ENCODE measurements at places on chromosomes 1 and 21. TPM values are rescaled to one million over a fixed set of nuclear protein-coding genes. Genes with fewer than 3 reads are reported as not detected.

GRCh38 chr1:230330157-230330556, 96.0 kb downstream of the PGBD5 start:
- H3K36me3 ChIP-seq, result no peaks in the 10 kb centered on the region
- H3K27me3 ChIP-seq, result no peaks in the 10 kb centered on the region
- H3K4me1 ChIP-seq, result no peaks in the 10 kb centered on the region
- H3K27ac ChIP-seq, result no peak overlapping the region
- DNase-seq, result no peak

Gene RERE
- 75.6 TPM for total RNA-seq

GRCh38 chr1:154595621-154596020, 12.4 kb downstream of the ADAR start:
- H3K27me3 ChIP-seq, result no peaks in the 10 kb centered on the region
- H3K27ac ChIP-seq, result no peak overlapping the region
- H3K36me3 ChIP-seq, result peaks cover 97% of the 10 kb centered on the region
- peaks cover 5% of the 10 kb centered on the region for H3K4me1 ChIP-seq
- no peak overlapping the region for H3K4me3 ChIP-seq

DNA sequence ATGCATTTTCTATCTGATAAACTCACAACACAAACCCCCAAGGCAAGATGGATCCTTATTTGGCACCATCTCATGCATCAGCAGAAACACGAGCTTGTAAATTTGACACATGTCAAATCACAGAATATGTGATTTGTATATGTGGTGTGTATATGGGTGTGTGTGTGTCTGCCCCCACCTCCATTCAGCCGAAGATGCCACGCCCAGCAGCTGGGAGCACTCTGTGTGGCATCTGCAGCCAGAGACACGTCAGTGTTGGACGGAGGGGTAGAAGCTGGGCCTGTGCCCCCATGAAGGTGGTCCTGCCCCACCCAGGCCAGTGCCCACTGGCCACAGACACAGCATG, 108.4 kb downstream of the CAPN8 start:
- H3K27me3 ChIP-seq, result no peaks in the 10 kb centered on the region
- no peak overlapping the region for H3K27ac ChIP-seq
- no peak for DNase-seq
- no peak overlapping the region for H3K4me3 ChIP-seq

Gene ARHGEF10L
- 19.7 TPM for total RNA-seq

GRCh38 chr1:209703834-209704504, 677 bp upstream of the HSD11B1 start:
- H3K27me3 ChIP-seq, result no peaks in the 10 kb centered on the region
- H3K4me1 ChIP-seq, result no peaks in the 10 kb centered on the region
- H3K36me3 ChIP-seq, result no peaks in the 10 kb centered on the region
- DNase-seq, result no peak
- no peak overlapping the region for H3K27ac ChIP-seq

DNA sequence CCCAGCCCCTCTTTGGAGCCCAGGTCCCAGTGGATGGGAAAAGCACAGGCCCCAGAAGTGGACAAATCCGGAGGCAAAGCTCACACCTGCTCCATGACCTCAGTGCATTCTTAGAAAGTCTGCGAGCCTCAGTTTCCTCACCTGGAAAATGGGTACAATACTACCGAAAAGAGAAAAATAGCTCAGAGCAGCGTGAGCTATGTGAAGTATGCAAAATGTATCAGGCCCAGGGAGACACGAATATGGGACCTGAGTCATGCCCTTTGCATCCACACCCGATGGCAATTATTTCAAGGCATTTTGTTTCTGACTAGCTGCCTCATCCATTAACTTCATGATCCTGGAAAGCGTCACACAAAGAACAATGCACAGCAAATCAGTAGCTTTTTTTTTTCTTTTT, 9.2 kb downstream of the ALDH4A1 start:
- H3K4me3 ChIP-seq, result no peak overlapping the region
- H3K4me1 ChIP-seq, result no peaks in the 10 kb centered on the region
- H3K36me3 ChIP-seq, result no peaks in the 10 kb centered on the region
- H3K27ac ChIP-seq, result no peak overlapping the region
- H3K27me3 ChIP-seq, result no peaks in the 10 kb centered on the region

GRCh38 chr21:14554948-14555347, 8.8 kb upstream of the SAMSN1 start:
- H3K36me3 ChIP-seq, result no peaks in the 10 kb centered on the region
- H3K4me1 ChIP-seq, result peaks cover 22% of the 10 kb centered on the region

DNA sequence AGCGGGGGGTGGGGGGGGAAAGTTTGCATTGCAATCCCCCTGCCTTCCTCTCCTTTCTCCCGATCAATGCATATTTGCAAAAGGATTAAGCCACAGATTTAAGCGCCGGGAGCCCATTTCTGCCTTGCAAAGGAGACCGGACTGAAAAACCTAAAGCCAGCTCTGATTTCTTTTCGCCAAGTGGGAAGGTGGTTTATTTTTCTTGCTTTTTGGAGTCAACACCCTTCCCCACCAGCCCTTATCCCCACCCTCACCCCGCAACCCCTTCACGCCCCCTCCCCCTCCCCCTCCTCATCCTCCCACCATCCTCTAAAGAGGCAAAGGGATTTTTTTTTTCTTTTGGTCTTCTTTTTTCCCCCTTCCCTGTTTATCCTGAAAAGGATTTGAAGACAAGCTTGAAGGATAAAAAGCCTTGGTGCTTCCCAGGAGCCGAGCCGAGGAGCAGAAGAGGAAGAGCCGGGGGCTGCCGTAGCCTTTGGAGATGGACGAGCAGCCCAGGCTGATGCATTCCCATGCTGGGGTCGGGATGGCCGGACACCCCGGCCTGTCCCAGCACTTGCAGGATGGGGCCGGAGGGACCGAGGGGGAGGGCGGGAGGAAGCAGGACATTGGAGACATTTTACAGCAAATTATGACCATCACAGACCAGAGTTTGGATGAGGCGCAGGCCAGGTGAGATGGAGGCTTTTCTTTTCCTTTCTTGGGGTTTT, 513 bp downstream of the PBX1 start:
- no peak overlapping the region for H3K4me3 ChIP-seq
- peak overlapping the region; percentile 14 for H3K27ac ChIP-seq
- no peaks in the 10 kb centered on the region for H3K27me3 ChIP-seq
- no peaks in the 10 kb centered on the region for H3K4me1 ChIP-seq

GRCh38 chr1:201916649-201917249, 28.1 kb downstream of the SHISA4 start:
- no peak overlapping the region for H3K27ac ChIP-seq
- H3K4me1 ChIP-seq, result no peaks in the 10 kb centered on the region
- DNase-seq, result no peak
- H3K27me3 ChIP-seq, result no peaks in the 10 kb centered on the region
- H3K36me3 ChIP-seq, result no peaks in the 10 kb centered on the region
- H3K4me3 ChIP-seq, result no peak overlapping the region

DNA sequence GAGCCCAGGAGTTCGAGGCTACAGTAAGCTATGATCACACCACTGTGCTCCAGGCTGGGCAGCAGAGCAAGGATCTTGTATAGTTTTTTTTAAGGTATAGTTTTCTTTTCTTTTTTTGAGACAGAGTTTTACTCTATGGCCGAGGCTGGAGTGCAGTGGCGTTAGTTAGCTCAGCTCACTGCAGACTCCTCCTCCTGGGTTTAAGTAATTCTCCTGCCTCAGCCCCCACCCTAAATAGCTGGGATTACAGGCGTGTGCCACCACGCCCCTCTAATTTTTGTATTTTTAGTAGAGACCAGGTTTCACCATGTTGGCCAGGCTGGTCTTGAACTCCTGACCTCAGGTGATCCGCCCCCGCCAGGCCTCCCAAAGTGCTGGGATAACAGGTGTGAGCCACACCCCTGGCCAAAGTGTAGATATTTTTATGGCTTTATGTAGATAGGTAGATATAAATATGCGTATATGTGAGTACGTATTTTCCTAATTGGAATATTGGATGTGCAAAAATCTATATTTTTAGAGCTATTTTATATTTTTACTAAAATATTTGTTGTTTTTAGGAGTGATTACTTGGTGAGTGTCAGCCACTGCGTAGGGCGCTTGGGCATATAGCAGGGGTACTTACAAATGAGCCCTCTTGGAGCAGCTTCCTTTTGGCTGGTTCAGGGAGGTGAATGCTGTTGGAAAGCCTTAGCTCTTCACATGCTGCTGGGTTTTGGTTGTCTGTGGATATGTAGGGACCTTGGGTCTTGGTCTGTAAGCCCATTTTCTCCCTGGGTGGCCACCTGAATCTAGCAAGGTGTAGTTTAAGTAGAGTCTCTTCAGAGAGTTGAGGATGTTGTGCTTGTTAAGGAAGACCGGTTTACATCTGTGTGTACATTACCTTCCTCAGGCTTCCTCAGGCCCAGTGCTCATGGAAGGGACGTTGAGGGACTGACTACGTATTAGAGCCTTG, 9.5 kb downstream of the KDM4A start:
- peaks cover 32% of the 10 kb centered on the region for H3K36me3 ChIP-seq
- DNase-seq, result no peak
- H3K27ac ChIP-seq, result no peak overlapping the region
- no peak overlapping the region for H3K4me3 ChIP-seq
- no peaks in the 10 kb centered on the region for H3K27me3 ChIP-seq
- no peaks in the 10 kb centered on the region for H3K4me1 ChIP-seq

Gene LRRC38
- not detected for total RNA-seq

Gene DTL
- 1.3 TPM for total RNA-seq

DNA sequence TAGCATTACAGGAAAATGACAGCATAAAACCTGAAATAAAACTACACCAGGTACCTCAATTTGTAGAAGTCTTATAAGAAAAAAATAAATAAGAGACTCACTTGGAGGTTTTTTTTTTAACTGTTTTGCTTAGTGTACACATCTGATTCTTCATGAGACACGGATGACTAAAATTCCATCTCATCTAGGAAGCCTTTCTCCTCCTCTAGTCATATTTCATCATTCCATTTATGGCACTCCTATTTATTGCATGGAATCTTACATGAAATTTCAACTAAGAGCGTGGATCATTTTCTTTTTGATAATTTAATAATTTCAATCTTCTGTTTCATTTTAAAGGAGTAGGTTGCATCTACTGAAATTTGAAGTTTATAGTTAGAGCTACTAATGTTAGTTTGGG, 1.6 kb upstream of the PTGS2 start:
- H3K4me1 ChIP-seq, result no peaks in the 10 kb centered on the region
- H3K27ac ChIP-seq, result no peak overlapping the region
- no peaks in the 10 kb centered on the region for H3K36me3 ChIP-seq

Gene RGS4
- total RNA-seq, result not detected

DNA sequence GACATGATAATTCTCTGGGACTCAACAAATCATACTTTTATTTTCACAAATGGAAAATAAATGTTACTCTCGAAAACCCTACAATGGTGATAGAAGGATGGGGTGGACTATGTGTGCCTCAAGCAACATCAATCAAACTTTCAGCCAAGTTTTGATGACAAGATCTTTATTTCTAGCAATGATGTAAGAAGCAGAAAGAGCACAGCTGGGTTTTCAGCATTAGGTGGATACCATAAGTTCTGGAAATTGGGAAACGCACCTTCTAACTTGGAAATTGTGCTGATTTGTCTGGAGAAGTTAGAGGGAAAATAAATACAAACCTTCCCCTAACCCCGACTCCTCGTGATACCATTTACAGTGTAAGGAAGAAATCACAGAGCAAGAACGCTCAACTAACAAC, 320.3 kb downstream of the PAPPA2 start:
- no peaks in the 10 kb centered on the region for H3K4me1 ChIP-seq
- no peak overlapping the region for H3K4me3 ChIP-seq
- H3K27ac ChIP-seq, result no peak overlapping the region
- H3K27me3 ChIP-seq, result no peaks in the 10 kb centered on the region

Gene RXFP4
- not detected for total RNA-seq

DNA sequence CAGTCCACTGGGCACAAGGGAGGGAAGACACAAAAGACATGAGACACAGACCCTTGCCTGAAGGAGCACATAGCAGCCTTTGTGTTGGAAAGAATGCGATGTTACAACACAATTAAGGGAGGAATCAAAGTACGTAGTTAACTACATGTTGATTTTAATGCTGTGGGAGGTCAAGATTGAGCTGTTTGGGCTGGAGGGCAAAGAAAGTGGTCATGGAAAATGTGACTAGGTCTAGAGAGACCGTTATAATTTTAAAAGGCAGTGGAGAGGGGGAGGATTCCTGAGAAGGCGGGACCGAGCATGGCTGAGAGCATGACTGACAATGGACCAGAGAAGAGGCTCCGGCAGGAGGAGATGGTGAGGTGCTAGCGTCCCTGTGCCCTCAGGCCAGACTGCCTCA, 111.8 kb upstream of the ATP1A1 start:
- no peaks in the 10 kb centered on the region for H3K27me3 ChIP-seq
- H3K4me3 ChIP-seq, result no peak overlapping the region
- no peak overlapping the region for H3K27ac ChIP-seq
- no peaks in the 10 kb centered on the region for H3K36me3 ChIP-seq
- peaks cover 10% of the 10 kb centered on the region for H3K4me1 ChIP-seq

GRCh38 chr1:193179094-193179493, 7.3 kb downstream of the B3GALT2 start:
- no peaks in the 10 kb centered on the region for H3K36me3 ChIP-seq
- H3K27me3 ChIP-seq, result no peaks in the 10 kb centered on the region
- H3K4me1 ChIP-seq, result no peaks in the 10 kb centered on the region
- no peak overlapping the region for H3K27ac ChIP-seq

DNA sequence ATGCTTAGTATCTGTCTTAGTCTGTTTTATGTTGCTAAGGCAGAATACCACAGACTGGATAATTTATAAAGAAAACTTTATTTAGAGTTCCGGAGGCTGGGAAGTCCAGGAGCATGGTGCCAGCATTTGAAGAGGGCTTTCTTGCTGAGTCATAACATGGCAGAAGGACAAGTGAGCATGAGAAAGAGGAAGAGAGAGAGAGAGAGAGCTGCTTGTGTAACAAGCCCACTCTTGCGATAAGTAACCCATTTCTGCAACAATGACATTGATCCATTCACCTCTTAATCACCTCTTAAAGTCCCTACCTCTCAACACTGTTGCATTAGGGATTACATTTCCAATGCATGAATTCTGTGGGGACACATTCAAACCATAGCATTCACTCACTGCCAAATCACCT, 11.7 kb upstream of the MYOCOS start:
- no peaks in the 10 kb centered on the region for H3K4me1 ChIP-seq
- H3K27ac ChIP-seq, result no peak overlapping the region
- DNase-seq, result no peak

DNA sequence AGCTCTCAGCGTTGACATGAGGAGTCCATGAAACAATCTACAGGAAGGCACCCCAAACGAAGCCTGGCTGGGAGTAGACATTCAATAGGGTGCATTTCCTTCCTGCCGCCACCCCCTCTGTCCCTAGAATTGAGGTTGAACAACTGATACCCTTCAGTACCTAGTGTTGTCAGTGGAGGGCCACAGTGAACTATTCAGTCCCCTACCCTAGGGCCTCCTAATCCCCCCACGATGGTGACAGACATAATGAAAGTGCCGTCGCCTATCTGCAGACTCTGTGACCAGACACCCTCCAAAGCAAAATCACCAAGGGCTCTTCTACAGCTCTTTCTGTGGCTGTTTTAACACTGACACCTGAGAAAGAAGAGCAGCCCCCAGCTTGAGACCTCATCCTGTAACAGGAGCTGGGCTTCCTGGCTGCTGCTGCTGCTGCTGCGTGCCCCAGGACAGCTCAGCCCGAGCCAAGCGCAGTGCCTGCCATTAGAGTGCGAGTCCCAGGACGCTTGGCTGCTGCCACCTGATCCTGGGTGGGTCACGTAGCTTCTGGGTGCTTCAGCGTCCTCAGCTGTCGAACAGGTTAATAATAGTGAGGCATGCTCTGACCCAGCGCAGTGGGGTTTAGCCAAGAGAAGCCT, 183.0 kb downstream of the ZBTB18 start:
- no peaks in the 10 kb centered on the region for H3K4me1 ChIP-seq
- H3K36me3 ChIP-seq, result no peaks in the 10 kb centered on the region
- no peak overlapping the region for H3K4me3 ChIP-seq

GRCh38 chr1:244111027-244111426, 59.9 kb downstream of the ZBTB18 start:
- H3K27me3 ChIP-seq, result no peaks in the 10 kb centered on the region
- no peak overlapping the region for H3K27ac ChIP-seq
- no peak for DNase-seq
- H3K4me3 ChIP-seq, result no peak overlapping the region
- no peaks in the 10 kb centered on the region for H3K36me3 ChIP-seq

Data from naive thymus-derived CD4-positive, alpha-beta T cell (primary cell).